ENCODE measurements at places on chromosomes 3 and 15. TPM values are rescaled to one million over a fixed set of nuclear protein-coding genes. Genes with fewer than 3 reads are reported as not detected.

The LMCD1 gene
- 1.0 TPM for polyA plus RNA-seq

The INKA1 gene
- 15.6 TPM for polyA plus RNA-seq

The CCDC13 gene
- 0.56 TPM for polyA plus RNA-seq

- no peak for DNase-seq
- peaks cover 12% of the 10 kb centered on the region for H3K27me3 ChIP-seq
- H3K27ac ChIP-seq = no peak overlapping the region
- H3K4me1 ChIP-seq = peaks cover 6% of the 10 kb centered on the region
- H3K36me3 ChIP-seq = no peaks in the 10 kb centered on the region
Measured at GRCh38 chr3:159821736-159822135, 166.9 kb upstream of the IL12A start.

GRCh38 chr3:8652324-8652987, 7.9 kb upstream of the SSUH2 start:
- no peaks in the 10 kb centered on the region for H3K27me3 ChIP-seq
- H3K4me3 ChIP-seq = no peak overlapping the region
- peaks cover 5% of the 10 kb centered on the region for H3K4me1 ChIP-seq
- H3K27ac ChIP-seq = no peak overlapping the region
